Cerebellar cortex (tissue), 1 donor: ENCODE measurements at places on chromosomes 5 and 9.
A peak's percentile ranks its signal among the peaks of the same experiment; 100 is the strongest.

GRCh38 chr9:75985515-75985914, 95.0 kb downstream of the PCSK5 start:
- no peak for DNase-seq

DNA sequence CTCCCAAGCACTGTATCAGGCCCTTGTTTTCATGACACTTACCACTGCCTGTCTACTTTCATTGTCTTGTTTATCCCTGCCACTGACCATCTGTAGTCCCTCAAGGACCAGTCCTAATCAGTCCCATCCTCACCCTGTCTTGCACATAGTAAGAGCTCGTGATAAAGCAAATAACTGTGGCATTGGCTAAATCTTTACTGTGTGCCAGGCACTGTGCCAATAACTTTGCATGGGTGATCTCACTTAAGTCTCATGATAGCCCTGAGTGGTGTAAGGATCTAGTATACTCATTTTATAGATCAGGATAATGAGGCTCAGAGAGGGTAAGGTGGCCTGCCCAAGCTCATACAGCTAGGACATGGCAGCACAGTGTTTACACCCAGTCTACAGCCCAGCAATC, 5.6 kb downstream of the CDX1 start:
- no peak for DNase-seq

- no peak for DNase-seq
Measured at GRCh38 chr5:159402856-159403255, 72.6 kb upstream of the IL12B start.

DNA sequence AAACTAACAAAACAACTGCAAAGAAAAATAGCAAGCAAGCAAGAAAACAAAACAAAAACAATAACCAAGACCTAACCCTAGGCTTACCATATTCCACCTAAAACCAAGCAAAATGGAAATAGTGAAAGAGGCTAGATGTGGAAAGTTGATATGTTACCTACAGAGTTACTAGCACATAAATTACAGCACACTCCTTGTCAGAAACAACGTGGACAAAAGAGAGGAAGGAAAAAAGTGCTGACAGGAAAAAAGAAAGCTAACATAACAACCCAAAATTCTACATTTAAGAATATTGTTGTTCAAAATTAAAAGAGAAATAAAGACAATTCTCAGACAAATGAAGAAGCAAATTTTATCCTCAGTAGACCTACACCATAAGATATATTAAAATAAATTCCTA, 812.8 kb upstream of the NUDT12 start:
- DNase-seq = no peak

- DNase-seq = no peak
Measured at GRCh38 chr9:94719878-94720277, 6.6 kb upstream of the AOPEP start.

DNA sequence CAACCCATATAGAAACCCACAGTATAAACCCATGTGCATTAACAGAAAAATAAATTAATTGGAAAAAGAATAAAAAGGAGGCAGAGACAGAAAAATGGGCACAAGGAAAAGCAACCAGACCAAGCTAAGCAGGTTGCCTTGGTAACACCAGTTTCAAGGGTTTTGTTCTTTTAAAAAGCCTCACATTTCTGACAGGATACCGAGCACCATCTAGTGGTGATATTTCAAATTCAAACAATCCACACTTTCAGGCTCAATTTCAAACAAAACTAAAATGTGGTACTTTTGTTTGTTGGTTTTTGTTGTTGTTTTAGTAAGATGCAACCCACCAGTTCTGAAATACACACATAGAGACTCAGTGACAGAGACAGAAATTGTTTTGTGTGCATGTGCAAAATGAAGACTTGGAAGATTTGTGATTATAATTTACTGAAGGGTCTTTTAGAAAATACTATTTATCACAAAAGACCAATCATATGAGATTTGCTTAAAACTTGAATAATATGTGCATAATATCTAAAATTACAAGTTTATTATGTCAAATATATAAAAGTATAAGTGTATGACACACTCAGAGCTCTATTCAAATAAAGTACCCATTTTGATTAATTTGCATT, 318.2 kb downstream of the SLCO4C1 start:
- peak; percentile 38 for DNase-seq

- no peak for DNase-seq
Measured at GRCh38 chr5:38601863-38602298, 45.4 kb upstream of the LIFR start.

- no peak for DNase-seq
Measured at GRCh38 chr9:84371737-84372136, 31.2 kb upstream of the SLC28A3 start.

DNA sequence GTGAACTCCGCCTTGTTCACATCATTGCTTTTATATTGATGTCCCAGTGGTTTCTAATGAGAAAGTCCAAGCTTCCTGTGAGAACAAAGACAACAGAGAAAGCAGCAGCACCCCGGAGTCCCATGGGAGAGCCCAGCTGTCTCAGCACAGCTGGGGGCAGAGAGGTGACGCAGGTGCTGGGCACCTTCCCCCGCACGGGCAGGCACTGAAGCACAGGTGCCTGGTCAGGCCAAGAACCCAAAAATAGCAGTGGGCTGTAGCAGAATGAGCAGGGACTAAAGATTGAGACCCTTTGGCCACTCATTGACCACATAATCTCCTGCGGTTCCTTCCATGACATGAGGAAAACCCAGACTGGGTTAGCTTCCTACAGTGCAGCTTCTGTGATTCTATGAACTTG, 18.8 kb downstream of the SRD5A1 start:
- no peak for DNase-seq

DNA sequence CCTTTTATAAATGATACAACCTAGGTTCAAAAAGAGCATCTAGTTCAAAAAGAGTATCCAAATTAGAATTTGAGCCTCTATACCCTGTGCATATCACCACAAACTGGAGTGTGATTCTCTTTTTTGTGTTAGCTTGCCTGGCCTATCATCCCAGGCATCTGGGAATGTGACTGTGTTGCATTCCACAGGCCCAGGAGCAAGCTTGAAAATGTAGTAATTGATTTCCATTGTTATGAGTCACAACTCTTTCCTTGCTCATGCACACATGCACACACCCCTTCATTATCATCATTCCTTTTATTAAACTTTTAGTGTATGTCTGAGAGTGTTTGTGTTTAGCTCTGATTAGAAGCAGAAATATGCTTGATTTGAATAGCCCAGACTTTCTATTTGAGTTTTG, 75.2 kb downstream of the FCHO2 start:
- no peak for DNase-seq

- DNase-seq = peak; percentile 62
Measured at GRCh38 chr5:132272311-132273210, 15.1 kb downstream of the PDLIM4 start.

- no peak for DNase-seq
Measured at GRCh38 chr5:135050244-135050767, 16.3 kb upstream of the PITX1 start.
